ENCODE measurements at places on chromosomes 13 and 19. TPM values are rescaled to one million over a fixed set of nuclear protein-coding genes. Genes with fewer than 3 reads are reported as not detected.

FPR3 gene
- 0.92 TPM for polyA plus RNA-seq

ARMC6 gene
- 39.3 TPM for polyA plus RNA-seq

SEMA6B gene
- polyA plus RNA-seq = 39.1 TPM

ZNF121 gene
- 0.68 TPM for polyA plus RNA-seq

All from brain (organoid and tissue), 16 donors.